ENCODE measurements at places on chromosomes 2 and 18.

DNA sequence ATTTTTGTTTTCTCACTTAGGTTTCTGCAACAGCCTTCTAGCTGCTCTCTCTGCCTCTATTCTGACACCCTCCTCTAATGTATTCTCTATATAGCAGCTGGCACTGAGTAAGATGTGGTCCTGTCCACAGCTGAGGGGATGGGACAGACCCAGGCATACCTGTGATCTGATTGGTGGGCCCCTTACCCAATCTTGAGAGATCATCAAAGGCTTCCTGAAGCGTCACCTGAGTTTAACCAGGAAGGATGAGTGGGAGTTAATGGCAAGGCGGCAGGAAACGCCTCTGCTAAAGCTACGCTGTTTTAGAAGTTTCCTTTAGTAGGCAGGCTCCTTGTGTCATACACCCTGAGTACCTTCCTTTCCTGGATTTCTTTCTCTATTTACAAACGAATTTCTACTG is 5.7 kb upstream of the TET3 start:
- DNase-seq: no peak
- peaks cover 34% of the 10 kb centered on the region for H3K4me1 ChIP-seq
- H3K27ac ChIP-seq: no peak overlapping the region
- no peaks in the 10 kb centered on the region for H3K36me3 ChIP-seq
- peaks cover 23% of the 10 kb centered on the region for H3K27me3 ChIP-seq

- H3K27me3 ChIP-seq: no peaks in the 10 kb centered on the region
- H3K4me3 ChIP-seq: no peak overlapping the region
- H3K27ac ChIP-seq: no peak overlapping the region
- peaks cover 26% of the 10 kb centered on the region for H3K4me1 ChIP-seq
- no peak for DNase-seq
Observed at GRCh38 chr2:54545702-54546450, 89.7 kb downstream of the SPTBN1 start.

DNA sequence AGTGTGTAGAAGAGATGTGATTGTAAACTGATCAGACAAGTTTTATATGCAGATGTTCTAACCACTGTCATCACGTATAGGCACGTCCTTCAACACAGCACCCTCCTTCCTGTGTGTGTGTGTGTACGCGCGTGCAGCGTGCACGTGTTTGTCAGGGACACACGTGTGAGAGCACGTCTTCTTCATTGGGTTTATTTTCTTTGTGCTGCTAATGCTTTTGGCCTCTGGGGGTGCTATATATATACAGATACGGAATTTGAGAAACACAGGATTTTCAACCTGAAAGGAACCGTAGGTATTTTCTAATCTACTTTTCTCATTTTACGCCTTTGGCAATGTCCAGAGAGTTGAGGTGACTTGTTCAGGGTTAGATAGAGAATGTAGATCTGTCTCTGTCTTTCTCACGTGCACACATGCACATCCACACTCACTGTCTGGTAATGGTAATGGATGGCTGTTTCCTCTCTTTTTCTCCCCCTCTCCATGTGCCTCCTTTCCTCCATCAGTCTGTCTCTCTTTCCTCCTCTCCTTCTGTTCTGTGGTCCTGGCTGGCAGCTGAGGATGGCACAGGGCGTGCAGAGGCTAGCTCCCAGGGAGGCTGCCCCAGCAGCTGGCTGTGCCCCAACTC is 13.4 kb upstream of the CELF4 start:
- H3K27ac ChIP-seq: no peak overlapping the region
- no peak for DNase-seq
- no peaks in the 10 kb centered on the region for H3K4me1 ChIP-seq
- H3K4me3 ChIP-seq: no peak overlapping the region

DNA sequence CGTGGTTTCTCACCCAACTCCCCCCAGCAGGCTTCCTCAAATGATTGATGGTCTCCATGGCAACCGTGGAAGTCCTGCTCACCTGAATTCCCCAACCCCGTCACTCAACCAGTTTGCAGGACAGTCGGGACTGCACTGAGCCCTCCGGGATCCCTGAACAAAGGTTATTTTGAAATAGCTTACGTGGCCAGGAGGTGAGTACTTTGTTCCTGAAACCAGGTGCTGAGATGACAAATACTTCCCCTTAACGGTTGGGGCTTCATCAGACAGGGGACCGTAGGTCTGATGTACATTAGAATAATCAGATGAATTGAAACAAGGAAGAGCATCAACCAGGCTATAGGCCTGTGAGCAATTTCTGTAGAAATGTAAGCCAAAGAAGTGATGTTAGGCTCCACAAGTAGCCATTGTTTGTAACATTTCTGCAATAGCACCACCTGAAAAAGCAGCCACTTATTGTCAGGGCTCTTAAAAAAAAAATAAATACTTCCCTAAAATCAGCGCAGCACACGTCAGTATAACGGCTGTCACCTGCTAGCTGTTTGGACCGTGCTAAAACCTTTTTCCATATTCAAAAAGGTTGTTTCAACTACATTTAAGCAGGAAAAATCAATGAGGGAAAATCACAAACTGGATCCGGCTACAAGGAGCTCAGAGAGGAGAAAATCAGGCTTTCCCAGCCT is 206.4 kb upstream of the ID2 start:
- no peaks in the 10 kb centered on the region for H3K27me3 ChIP-seq
- H3K36me3 ChIP-seq: no peaks in the 10 kb centered on the region
- H3K4me3 ChIP-seq: no peak overlapping the region
- no peak overlapping the region for H3K27ac ChIP-seq
- DNase-seq: no peak
- H3K4me1 ChIP-seq: no peaks in the 10 kb centered on the region

DNA sequence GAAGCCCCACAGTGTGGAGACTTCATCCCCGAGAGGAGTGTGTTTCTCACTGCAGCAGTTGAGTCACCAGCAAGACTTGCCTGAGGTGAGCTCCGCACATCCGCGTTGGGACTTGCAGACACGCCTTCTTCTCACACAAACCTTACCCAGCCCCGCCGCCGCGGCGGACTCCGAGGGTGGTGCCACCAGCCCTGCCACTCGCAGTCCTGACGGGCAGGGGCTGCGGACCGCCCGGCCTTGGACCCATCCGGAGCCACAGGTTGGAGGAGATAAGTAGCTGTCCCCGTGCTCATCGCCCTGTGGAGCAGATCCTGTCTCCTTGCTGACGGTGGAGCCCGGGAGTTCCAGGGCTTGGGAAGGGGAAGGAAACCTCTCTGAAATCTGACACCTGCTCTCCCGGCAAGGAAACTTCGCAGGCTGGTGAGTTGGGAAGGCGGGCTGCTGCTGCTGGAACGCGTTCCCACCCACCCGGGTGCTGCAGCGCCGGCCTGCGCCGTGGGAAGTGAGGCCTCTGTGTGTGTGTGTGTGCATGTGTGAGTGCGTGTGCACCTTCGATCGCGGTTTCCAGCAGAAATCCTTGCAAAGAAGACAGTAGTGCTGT is at the start of gene RAB27B:
TSS of gene RAB27B (plus strand) at position 197 of the 601 bp plus-strand sequence. CDS start 49,109 bp downstream, outside the sequence.
- peak; percentile 95 for DNase-seq
- peak within 1 kb of the TSS; percentile 76 for H3K4me3 ChIP-seq
- H3K27me3 ChIP-seq: peaks cover 2% of the 10 kb centered on the region
- H3K4me1 ChIP-seq: peaks cover 18% of the 10 kb centered on the region
- peaks cover 5% of the 10 kb centered on the region for H3K36me3 ChIP-seq

GRCh38 chr18:74204526-74205152 is 56.3 kb downstream of the TIMM21 start:
- H3K27me3 ChIP-seq: peaks cover 5% of the 10 kb centered on the region
- H3K4me1 ChIP-seq: no peaks in the 10 kb centered on the region

- H3K4me3 ChIP-seq: no peak overlapping the region
- peaks cover 3% of the 10 kb centered on the region for H3K4me1 ChIP-seq
- no peak for DNase-seq
Observed at GRCh38 chr18:41464278-41464677, 490.8 kb upstream of the PIK3C3 start.

- H3K27ac ChIP-seq: no peak overlapping the region
- H3K4me1 ChIP-seq: no peaks in the 10 kb centered on the region
- H3K4me3 ChIP-seq: no peak overlapping the region
- no peak for DNase-seq
- no peaks in the 10 kb centered on the region for H3K36me3 ChIP-seq
Observed at GRCh38 chr2:136168720-136169119, 50.8 kb upstream of the CXCR4 start.
